Fibroblast of mammary gland (primary cell): ENCODE measurements at places on chromosomes 7 and 10.

- DNase-seq: peak; percentile 32
Observed at GRCh38 chr10:4391683-4392082, 434.3 kb upstream of the AKR1E2 start.

GRCh38 chr10:113015201-113015600, 65.2 kb downstream of the TCF7L2 start:
- no peak for DNase-seq

GRCh38 chr7:71976645-71977044, 435.5 kb downstream of the CALN1 start:
- no peak for DNase-seq

GRCh38 chr7:27297356-27297755, 54.8 kb downstream of the EVX1 start:
- DNase-seq: no peak

GRCh38 chr10:3776796-3777571, 8.0 kb downstream of the KLF6 start:
- peak; percentile 90 for DNase-seq

DNA sequence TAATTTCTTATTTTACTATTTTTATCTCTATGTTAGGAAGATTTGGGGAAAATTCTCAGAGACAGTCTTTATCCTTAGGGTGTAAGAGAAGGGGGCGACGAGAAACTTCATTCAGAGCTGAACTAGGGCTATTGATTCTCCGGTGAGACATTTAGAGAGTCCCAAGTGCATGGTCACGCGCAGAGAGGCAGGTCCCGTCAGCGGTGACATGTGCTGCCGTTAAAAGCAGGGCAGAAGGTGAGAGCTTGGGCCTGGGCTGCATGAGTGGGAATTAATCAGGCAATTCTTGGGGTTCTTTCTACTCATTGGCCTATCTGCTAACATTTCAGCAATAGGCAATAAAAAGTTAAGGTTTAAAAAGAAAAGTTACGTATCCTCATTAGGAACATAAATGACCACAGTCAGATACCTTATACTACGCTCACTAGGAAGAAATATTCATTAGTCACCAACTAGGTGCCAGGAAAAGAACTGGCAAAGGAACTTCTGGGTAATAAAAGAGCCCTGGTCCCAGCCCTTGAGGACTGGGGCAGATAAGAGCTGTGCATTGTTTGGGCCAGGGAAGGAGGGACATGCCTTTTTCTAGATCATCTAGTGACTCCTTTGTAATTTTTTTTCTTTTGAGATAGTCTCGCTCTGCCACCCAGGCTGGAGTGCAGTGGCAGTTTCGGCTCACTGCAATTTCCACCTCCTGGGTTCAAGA, 21.2 kb downstream of the PRKCQ start:
- no peak for DNase-seq

GRCh38 chr7:43653466-43653865, 70.6 kb downstream of the STK17A start:
- no peak for DNase-seq

- no peak for DNase-seq
Observed at GRCh38 chr7:142806022-142806356, 35.2 kb downstream of the PRSS2 start.

DNA sequence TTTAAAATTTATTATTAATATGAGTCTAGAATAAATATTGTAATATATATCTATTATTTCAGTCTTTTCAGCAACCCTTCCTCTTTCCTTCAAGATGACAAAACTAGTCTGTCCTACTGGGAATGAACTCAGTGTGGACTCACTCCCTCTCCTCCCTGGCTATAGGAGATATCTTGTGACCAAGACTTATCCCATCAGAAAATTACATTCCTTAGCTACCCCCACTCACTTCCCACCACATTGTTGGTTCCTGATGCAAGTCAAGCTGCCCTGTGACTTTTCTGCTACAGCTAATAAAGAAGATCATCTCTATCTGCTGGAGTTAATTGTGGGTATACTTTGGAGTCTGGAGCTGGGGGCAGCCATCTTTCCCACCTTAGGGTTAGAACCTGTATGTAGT, 28.0 kb upstream of the MCU start:
- DNase-seq: no peak

GRCh38 chr10:70675496-70676161, 3.3 kb downstream of the ADAMTS14 start:
- no peak for DNase-seq
